ENCODE measurements at places on chromosomes 1 and 21.

DNA sequence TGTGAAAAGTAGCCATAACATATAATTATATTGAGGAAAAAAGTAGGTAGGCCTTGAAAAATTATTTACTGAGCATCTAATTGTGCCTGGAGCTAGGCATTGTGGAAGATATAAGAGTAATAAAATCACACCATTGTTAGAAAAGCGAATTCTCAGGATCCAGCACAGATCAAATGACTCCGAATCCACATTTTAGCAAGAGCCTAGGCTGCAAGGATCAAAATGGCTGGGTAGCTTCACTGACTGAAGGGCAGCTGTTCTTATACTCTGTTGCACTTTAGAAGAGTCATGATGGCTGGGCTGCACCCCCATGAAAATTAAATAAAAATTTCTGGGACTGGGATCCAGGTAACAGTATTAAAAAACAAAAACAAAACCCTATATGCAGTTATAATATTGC is 67.6 kb upstream of the HMCN1 start:
- no peak for DNase-seq

DNA sequence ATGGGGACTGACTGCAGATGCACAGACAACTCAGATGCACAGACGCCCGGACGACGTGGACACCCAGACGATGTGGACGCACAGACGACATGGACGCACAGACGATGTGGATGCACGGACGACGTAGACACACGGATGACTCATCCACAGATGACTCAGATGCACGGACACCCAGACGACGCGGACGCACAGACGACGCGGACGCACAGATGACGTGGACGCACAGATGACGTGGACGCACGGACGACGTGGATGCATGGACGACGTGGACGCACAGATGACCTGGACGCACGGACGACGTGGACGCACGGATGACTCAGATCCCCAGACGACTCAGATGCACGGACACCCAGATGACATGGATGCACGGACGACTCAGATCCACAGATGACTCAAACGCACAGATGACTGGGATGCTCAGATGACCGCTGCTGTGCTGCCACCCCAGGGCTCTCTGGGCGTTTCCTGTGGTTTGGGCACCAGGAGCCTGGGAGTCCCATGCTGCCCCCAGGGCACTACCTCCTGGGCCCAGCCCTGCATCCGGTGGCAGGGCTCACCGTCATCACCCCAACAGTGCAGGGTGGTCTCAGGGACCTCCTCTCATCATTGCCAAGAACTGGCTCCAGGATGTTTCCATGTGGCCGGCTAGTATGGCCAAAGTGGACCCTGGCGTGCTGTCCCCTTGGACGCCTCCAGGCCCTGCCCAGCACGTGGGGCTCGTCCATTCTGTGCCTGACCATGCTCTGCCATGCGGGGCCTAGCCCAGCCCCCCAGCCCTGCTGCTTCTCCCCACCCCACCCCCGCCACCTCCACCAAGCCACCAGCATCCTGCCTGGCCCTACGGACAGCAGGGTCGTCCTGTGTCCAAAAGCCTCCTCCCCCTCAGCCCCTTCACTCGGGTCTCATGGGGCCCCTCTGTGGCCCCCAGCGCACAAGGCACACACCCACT is 14.0 kb downstream of the FAAP20 start:
- DNase-seq = no peak

- DNase-seq = no peak
These were observed 30.7 kb downstream of the MGST3 start for GRCh38 chr1:165661703-165662102.

DNA sequence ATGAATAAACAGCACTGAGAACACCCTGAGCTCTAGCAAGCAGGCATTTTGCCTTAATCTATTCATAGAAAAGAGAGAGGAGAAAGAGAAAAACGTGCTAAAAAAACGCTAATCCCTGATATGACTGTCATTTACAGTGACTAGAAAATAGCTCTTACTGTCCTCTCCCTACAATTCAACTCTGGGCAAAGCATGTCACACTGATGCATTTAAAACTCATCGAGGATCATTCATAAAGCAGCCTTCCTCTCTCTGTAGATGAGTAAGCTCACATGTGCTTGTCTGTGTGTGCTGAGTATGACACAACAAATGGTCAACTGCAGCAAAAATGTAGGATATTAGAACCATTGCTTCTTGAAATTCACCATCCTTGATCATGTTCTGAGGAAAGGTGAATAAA is 109.0 kb downstream of the SGIP1 start:
- no peak for DNase-seq

DNA sequence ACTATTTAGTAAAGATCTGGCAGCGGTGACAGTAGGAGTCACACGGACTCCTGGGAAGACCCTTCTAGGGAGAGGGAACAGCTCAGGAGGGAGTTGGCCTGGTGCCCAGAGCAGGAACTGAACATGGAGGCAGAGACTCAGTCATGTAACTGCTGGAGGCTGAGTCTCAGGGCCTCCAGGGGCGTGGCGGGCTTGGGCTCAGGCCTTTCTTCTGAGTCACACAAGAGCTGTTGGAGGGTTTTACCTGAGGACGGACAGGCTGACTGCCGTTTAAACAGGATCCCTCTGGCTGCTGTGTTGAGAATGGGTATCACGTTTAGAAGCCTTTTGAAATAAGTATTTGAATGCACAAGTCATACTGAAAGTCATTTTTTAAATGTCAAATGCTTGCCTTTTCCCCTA is 7.2 kb upstream of the ETS2 start:
- DNase-seq = no peak

All from AML-193 (cell line).